ENCODE measurements at places on chromosomes 2 and 18. TPM values are rescaled to one million over a fixed set of nuclear protein-coding genes. Genes with fewer than 3 reads are reported as not detected.

Gene IL36RN
- not detected for total RNA-seq

GRCh38 chr2:172256886-172257285, 154.2 kb upstream of the DLX2 start:
- no peak for DNase-seq

DNA sequence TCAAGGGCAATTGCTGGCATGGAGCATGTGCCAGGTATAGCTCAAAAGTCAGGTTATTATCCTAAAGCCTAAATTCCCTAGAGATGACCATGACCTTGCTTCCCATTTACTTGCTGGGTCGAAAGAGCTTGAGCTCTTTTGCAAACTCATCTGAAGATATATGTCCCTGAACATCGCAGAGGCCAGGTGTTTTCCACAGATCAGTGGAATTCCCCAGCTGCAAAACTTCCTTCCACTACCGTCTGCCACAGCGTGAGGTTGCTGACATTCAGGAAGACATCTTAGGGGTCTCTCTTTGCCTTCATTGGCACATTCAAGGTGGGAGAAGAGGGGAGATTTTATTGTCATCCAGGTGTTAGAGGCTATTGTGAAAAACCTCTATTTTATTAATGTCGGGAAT, 171.0 kb downstream of the MIB1 start:
- DNase-seq: no peak

DNA sequence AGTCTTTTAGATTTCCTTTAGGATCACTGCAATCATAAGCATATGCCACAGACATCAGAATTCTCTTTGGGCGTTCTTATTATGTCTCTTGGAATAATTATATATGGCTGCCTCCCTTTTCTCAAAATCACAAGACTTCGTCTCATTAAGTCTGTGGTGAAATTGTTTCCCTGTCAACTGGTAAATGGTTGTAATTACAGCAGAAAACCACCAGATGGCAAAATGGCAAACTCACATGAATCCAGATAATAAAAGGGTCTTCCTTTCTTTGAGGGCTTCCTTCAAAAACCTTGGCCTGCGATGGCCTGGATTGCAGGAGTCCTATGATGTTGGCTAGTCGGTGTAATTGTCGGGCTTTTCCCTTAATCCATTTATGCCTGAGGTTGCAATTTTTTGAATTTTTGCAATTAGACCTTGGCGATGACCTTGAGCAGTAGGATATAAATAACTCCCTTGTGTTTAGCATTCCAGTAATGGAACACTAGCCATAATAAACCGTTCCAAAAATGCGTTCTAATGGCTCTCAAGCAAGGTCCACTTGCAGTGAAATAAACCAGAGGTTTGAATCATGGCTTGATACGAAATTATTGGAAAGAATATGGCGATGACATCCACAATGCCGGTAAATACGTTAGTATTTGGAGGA, 656.4 kb downstream of the MBD2 start:
- DNase-seq: peak; percentile 19

- DNase-seq: no peak
Observed at GRCh38 chr2:241570961-241571581, 12.5 kb downstream of the BOK start.

DNA sequence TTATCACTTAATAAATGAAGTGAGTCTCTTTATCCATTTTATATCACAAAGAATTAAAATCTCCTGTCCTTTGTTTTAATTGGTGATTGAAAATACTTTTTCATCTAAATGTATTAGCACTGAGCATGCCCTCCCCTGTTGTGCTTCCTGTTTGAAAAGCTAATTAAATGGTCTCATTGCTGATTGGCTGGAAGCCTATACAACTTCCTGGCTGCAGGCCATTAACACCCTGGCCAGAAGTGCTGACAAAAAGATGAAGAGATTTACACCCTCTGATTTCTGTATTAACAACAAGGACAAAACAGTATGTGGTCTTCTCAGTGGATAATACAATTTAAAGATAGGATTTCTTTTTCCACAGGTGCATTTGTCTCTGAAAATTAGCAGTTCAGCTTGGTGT, 548.0 kb downstream of the DCC start:
- DNase-seq: no peak

DNA sequence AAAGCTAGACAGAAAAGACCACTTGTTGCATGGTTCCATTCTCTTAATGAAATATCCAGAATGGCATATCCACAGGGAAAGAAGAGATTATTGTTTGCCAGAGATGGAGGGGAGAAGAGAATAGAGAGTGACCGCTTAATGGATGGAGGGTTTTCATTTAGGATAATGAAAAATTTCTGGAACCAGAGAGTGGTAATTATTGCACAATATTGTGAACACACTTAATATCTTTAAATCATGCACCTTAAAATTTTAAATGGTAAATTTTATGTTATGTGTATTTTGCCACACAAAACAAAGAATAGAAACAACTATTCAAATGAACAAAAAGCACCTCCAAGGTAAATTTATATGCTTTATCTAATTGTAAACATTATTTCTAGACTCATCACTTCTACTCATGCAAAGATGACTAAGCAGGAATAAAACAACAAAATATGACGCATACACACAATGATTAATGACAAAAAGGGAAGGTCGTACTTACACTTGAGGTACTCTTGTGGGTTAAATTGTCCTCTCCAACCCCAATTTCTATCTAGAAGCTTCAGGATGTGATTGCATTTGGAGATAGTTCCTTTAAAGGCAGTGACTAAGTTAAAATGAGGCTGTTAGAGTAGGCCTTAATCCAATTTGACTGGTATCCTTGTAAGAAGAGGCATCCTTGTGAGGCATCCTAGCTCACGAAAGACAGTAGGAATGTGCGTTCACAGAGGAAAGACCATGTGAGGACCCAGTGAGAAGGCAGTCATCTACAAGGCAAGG, 18.7 kb upstream of the DHRS9 start:
- no peak for DNase-seq
